ENCODE measurements at places on chromosomes 13 and 19.
A peak's percentile ranks its signal among the peaks of the same experiment; 100 is the strongest.

- DNase-seq = no peak
Measured at GRCh38 chr13:50898338-50898737, 11.3 kb upstream of the RNASEH2B start.

DNA sequence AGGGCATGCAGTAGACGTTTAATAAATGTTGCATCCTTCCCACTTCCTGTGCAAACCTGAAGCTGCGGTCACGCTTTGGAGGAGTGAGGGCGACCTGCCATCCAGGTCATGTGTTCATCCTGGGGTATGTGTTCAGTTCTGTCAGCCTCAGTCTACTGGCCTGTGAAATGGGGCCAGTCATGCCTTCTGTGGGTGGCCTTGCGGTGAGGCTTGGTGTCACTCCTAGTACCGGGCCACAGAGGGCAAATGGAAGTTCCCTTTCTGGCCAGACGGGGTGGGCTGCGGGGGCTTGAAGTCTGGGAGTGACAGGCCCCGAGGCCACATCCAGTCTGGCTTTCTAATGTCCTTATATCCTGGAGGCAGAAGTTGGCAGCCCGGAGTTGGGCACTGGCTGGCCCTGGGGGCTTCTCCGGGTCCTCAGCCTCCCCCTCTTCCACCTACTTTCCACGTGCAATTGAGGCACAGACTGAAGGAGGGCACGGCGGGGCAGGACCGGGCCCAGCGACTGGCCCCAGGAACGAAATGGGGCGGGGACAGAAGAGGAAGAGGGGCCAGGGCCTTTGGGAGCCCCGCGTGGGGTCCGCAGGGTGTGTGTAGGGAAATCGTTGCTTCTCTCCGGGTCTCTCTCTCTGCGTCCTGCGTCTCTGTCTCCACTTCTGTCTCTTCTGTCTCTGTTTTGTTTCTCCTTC, 11.1 kb downstream of the PDE4A start:
- DNase-seq = peak; percentile 54

DNA sequence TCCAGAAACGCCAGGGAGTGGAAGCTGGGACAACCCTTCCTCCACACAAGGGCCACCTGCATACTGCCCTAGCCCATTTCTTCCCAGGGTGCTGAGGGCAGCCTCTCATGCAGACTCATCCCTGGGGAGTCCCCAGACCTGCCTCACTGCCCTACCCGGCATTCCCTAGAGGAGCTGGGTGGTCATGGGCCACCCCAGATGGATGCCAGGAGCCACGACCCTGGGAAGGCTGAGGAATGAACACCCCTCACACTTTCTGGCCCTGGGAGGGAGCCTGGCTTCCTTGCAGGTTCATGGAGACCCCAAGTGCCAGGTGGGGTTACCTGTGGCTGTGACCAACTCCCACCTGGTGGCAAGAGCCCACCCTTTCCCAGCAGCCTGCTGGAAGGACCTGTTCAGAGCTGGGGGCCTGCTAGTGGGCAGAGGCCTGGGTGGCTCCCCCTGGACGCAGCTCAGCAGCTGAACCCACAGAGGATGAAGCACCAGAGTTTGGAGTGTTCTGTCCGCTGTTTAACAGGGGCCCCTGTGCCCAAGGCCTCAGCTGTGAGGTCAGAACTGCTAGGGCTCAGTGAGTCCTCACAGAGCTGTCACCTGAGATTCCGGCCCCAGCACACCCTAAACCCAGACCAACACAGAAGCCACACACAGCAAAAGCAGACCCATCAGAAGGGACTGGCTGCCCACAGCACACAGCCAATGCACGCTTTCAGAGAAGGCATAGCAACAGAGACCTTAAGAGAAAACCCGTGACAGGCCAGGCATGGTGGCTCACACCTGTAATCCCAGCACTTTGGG, 6.6 kb downstream of the ACP4 start:
- DNase-seq = no peak

DNA sequence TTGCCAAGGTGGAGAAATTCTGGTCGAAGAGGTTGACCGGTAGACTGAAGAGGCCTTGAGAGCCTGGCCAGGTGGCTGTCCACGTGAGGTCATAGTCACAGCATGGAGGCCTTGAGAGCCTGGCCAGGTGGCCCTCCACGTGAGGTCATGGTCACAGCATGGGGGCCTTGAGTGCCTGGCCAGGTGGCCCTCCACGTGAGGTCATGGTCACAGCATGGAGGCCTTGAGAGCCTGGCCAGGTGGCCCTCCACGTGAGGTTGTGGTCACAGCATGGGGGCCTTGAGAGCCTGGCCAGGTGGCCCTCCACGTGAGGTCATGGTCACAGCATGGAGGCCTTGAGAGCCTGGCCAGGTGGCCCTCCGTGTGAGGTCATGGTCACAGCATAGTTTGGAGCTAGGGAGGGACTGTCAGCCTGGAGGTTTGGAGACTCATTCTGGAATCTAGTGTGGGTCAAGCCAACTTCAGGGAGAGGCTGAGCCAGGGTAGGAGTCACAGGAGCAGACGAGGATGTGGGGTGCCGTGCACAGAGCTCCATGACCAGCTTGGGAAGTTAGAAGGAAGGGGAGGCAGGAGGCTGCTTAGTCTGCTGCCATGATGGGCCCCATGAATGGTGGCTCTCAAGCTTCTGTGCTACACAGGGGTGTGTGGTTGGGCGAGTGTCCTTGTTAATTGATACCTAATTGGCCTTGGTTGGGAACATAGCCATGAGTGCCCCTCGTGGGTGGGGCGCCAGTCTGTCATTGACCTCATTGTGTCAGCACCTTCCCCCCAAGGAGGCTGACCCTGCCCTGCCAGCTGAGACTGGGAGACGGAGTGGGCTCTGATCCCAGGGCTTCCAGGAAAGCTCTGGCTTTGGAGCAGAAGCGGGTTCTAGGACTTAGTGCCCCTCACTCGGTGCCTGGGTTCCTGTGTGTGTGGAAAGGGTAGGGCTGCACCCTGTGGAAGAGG, 4.0 kb downstream of the LENG9 start:
- DNase-seq = no peak

- no peak for DNase-seq
Measured at GRCh38 chr19:6877766-6878165, 9.6 kb upstream of the ADGRE1 start.

- peak; percentile 72 for DNase-seq
Measured at GRCh38 chr19:44207126-44207803, 5.1 kb upstream of the ZNF227 start.

Measured in central memory CD4-positive, alpha-beta T cell (primary cell).